ENCODE measurements at places on chromosomes 11 and 22. TPM values are rescaled to one million over a fixed set of nuclear protein-coding genes. Genes with fewer than 3 reads are reported as not detected.

ETS1 gene
- 26.7 TPM for total RNA-seq

GRCh38 chr11:116374085-116374484 lies 398.7 kb downstream of the BUD13 start:
- DNase-seq, result no peak

RASD2 gene
- 16.1 TPM for total RNA-seq

FOLR2 gene
- 16.1 TPM for total RNA-seq

KLHDC7B gene
- 1.5 TPM for total RNA-seq

OR51I1 gene
- total RNA-seq, result not detected

GRCh38 chr11:95100191-95100648 lies 10.6 kb downstream of the ENDOD1 start:
- DNase-seq, result no peak

DNA sequence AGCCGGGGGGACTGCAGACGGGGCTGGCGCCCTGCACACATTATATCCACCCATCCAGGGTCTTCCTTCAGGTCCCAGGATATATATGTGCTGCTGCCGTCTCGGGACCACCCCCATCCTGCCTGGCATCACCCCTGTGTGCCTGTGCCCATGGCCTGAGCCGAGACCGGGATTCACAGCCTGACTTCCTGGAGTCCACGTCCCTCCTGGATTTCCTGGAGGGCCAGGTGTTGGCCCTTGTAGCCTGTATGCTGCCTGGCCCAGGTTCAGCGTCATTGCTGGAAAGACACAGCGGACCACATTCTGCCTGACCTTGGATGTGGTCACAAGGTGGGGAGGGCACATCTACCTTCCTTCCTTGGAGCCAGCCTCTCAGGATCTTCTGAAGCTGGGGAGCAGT lies 551.1 kb downstream of the BRD1 start:
- DNase-seq, result no peak

RIMBP3C gene
- total RNA-seq, result not detected

GRCh38 chr11:12137938-12138731 lies 27.7 kb downstream of the MICAL2 start:
- peak; percentile 12 for DNase-seq

IGF2 gene
- total RNA-seq, result 19.8 TPM
